ENCODE measurements at places on chromosomes 6 and 20.

DNA sequence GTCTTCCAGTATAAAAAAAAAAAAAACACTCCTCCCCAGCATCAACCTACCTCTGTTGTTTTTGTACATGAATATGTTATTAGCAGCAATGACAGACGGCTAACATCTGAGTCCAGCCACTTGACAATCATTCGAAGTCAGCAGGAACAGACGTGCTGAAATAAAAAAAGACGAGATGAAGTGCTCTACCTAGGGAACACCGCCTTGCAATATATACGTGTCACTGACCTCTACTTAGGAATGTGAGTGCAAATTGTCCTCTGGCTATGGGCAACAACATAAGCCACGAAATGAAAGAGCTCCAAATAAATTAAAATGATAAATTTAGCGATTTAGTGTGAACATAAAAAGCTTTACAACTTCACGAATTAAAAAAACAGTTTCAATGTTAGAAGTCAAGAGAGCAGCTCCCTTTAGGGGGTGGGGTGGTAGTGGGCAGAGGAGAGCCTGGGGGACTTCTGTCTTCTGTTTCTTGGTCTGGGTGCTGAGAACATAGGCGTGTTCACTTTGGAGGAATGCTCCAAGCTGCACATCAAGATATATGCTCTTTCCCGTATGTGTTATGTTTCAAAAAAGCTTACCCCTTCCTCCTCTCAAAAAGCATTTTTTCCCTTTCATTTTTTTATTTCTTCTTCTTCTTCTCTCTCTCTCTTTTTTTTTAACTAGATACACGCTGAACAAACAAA lies 23.3 kb downstream of the EDN1 start:
- DNase-seq, result no peak

- no peak for DNase-seq
Measured at GRCh38 chr20:46011631-46012482, 3.1 kb downstream of the MMP9 start.

GRCh38 chr20:43878776-43879175 lies 35.9 kb upstream of the TOX2 start:
- DNase-seq, result no peak

GRCh38 chr6:7747433-7747832 lies 21.5 kb downstream of the BMP6 start:
- DNase-seq, result no peak

- no peak for DNase-seq
Measured at GRCh38 chr6:11632231-11632630, 94.7 kb downstream of the TMEM170B start.

DNA sequence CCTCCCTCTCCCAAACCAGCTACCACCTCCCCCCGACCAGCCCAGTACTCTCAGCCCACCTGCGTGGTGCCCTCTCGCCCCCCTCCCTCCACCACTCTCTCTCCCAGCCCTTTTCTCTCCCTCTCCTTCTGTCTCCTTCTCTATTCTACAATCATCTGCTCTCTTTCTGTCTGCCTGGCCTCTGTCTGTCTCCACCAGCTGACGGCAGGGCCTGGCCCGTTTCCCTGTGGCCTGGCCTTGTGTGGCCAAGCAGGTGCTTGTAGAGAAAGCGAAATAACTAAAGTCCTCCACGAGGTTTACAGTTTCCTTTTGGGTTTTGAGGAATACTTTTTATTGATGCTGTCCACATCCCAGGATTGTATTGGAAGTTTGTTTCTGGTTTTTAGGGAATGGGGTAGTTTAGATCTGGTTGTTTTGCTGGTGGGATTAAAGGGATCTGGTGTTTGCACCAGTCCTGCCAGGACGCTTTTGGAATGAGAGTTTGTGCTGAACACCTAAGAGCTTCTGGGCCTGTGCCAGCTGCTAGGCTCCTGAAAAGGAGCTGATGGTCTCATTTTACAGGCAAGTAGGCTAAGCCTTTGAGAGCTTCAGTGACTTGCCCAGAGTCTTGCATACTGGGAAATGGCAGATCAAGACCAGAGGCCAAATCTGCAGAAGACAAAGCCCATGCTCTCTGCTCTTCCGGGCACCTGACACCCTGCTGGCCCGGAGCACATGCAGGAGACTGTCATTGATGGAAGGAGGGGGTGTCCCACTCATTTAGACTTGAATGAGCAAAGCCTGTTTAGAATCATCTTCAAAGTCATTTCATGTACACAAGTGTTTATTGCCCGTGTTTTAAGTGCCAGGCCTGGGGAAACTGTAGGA lies 161.7 kb downstream of the SYCP2 start:
- DNase-seq, result no peak

GRCh38 chr6:128482642-128483041 lies 37.8 kb downstream of the PTPRK start:
- no peak for DNase-seq

- no peak for DNase-seq
Measured at GRCh38 chr6:19837511-19838441, 606 bp downstream of the ID4 start.

DNA sequence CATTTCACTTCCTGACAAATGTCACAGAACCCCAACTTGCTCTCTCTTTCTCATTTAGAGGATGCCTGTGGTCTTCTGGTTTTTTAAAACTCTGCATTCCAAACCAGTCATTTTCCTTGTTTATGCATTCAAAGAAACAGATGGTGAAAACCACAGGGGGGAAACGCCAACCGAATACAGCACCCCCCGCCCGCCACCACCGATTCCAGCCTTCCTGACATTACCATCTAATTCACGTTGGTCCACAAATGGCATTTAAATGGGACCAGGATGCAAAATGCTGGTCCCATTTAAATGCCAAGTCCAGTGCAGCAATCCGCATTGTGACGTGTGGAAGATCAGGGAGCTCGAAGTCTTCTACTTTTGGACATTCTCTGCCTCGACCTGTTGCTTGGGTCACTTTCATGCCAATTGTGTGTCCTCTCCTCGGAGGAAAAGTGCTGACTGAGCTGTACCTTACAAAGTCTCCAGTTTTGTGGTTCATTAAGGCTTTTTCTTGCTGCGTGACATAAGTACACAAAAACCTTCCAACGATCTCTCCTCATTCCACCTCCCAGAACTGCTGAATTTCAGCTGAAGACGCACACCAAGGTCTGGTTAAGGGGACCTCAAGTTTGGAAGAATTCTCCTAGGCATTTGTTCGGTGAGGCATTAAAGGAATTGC lies 35.8 kb downstream of the NEDD9 start:
- DNase-seq, result no peak

- DNase-seq, result no peak
Measured at GRCh38 chr20:32159766-32160221, 47.7 kb downstream of the PLAGL2 start.

DNA sequence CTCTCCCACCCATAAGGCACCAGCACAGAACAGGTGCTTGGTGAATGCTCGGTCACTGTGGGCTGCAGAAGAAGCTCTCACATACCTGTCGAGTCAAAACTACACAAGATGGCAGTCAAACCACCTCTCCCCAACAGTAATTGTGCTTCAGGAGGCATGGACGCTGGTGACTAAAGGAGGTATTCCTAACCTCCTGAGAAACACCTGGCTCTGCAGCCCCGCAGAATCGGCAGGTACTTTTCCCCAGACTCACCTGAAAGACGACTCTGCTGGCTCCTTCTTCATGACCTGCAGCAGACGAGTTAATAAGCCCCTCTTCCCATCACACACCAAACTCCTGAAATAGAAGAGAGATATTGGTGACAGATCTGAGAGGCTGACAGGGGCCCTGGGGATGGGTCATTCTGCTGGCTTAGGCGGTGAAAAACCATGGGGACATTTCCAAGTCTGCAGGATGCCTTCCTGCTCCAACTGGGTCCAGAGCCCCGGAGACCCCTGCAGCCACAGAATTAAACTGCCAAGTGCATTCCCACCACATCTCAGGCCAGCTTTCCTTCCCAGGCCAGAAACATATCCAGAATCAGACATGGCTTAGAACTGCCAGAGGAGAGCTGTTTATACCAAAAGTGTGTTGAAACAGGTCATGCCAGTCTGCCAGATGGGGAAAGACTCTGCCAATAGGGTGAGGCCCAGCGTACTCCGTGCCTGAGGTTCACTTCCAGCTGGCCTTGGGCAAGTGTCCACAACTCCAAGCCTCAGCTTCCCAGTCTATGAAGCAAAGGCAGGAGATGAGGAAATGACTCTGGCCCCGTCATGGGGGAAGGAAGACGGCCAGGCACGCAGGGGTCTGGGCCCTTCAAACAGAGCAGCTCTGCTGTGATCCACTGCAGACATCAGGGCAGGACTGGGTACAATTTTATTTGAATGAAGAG lies 53.0 kb downstream of the MYH7B start:
- no peak for DNase-seq

GRCh38 chr6:38056361-38056760 lies 236.8 kb downstream of the ZFAND3 start:
- DNase-seq, result no peak

GRCh38 chr6:30890646-30891449 lies 6.5 kb downstream of the DDR1 start:
- DNase-seq, result no peak

DNA sequence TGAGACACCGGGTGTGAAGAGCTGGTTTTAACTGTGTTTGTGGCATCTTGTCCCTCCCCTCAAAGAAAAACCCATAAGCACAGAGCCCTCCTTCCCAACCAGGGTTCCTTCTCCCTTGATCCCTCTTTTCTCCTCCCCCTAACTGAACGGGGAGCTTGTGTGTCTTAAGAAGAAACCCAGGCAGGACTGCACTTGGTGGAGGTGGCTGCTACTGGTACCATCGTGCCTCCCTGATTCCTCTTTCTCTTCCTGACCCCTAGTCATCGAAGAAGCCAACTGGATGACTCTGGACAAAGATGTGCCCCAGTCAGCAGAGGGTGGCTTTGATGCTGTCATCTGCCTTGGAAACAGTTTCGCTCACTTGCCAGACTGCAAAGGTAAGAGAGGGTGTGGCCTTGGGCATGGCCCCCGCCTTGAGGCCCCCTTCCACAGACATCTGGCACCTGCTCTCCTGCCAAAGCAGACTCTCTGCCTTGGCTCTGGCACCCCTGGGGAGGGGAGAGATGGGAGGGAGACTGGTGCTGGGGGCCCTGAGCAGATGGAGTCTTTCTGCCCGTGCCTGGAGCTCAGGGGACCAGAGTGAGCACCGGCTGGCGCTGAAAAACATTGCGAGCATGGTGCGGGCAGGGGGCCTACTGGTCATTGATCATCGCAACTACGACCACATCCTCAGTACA lies 2.1 kb downstream of the GNMT start:
- DNase-seq, result no peak

GRCh38 chr6:165231177-165231576 lies 78.2 kb downstream of the C6orf118 start:
- DNase-seq, result no peak

DNA sequence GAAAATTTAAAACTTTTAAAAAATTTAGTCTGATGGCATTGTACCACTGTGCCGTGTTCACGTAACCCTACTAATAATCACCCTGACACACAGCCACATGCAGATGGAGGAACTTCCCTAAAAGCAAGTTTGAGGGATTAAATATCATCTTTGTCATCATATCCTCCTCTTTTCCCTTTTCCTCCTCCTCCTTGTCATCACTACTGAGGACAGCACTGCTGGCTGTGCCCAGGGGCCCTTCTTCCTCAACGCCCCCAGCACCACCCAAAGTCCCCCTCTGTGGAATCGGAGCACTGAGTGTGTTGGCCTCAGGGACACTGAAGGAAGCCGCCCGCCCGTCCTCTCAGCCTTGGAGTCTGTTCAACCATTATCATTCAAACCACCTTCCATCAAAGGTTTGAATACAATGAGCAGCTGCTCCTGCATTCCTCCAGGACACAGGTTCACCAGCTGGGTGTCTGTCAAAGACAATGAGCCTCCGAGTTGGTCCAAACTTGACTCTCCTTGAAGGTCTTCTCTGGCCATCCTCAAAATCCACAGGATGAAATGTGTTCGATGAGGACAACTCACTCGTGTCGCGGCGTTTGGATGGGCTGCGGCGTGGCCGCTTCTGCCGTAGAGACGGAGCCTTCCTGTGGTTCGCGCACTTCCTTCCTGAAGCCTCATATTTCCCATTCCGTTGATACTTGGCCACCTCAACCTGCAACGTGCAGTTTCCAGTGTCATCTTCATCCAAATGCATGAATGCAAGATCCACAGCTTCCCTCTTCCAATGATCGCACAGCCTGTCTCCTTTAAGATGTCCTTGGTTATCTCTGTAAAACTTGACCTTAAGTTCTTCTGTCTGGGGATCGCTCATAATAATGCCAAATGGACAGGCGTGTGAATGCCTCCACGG lies 23.3 kb downstream of the NQO2 start:
- DNase-seq, result peak; percentile 48

GRCh38 chr6:47977314-47977713 lies 133.7 kb downstream of the PTCHD4 start:
- no peak for DNase-seq

DNA sequence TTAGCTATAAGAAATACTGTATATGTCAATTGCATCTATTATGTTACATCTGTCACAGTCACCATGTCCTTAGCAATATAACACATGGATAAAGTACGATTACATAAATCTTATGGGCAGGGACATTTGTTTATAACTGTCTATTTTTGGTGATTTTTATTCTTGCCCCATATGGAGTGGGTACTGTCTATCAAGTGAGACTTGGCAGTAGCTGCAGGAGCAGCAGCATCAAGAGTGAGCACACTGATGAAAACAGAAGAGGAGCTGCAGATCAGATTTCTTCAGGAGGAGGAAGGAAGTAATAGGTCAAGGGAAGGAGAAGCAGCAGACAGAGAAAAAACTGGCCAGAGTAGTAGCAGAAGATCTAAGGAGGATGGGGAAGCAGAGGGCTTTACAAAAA lies 516.7 kb downstream of the C6orf118 start:
- DNase-seq, result no peak

GRCh38 chr6:167100241-167100674 lies 22.6 kb upstream of the CCR6 start:
- no peak for DNase-seq

GRCh38 chr6:129402244-129402643 lies 307.7 kb downstream of the ARHGAP18 start:
- no peak for DNase-seq

DNA sequence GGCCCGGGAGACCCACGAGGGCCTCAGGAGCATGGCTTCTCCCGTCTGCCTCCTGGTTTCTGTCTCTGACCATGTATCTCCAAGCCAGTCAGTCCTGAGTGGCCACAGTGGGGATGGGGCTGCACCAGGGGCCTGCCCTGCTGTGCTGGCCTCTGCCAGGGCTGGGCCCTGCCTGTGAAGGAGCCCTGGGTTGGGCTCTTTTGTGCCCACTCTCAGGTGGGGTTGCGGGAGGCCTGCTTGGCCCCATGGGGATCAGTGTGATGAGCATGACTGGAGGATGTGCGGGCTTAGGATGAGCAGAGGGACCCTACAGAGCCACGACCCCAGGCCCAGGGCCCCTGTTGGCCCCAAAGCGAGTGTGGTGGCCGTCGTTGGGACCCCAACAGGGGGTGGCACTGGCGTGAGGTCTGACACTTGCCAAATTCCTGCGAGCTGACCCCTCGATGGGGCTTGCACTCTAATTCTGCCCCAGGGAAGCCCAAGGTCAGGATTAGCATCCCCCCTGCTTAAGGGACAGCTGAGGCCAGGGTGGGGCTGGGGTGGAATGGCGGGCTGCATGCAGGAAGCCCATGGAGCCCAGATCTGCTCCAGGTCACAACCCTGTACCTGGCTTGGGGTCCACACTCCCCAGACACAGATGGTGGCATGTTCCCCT lies 90.0 kb upstream of the BHLHE23 start:
- DNase-seq, result no peak

- DNase-seq, result peak; percentile 46
Measured at GRCh38 chr6:99467509-99468106, 42.5 kb upstream of the PNISR start.
